ENCODE measurements at places on chromosomes 5 and 9.

- no peak for DNase-seq
Observed at GRCh38 chr5:149824120-149824519, 94.0 kb downstream of the PPARGC1B start.

DNA sequence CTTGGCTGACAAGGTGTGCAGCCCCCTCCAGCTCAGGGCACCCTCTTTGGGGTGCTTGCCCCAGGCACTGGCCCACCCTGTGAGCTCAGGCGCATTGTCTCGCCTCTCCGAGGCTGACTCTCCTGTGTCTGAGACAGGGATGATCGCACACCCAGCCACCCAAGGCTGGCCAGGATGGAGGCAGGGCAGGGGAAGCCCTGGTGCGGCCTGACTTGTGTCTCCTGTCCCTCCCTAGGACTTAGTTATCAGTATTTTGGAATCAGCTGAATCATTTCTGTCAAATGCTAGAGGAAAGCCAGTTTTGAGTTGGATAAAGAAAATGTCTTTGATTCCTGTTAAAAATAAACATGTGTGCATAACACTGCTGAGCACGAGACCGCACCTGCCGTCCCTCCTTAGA, 2.5 kb upstream of the DBH start:
- no peak for DNase-seq

DNA sequence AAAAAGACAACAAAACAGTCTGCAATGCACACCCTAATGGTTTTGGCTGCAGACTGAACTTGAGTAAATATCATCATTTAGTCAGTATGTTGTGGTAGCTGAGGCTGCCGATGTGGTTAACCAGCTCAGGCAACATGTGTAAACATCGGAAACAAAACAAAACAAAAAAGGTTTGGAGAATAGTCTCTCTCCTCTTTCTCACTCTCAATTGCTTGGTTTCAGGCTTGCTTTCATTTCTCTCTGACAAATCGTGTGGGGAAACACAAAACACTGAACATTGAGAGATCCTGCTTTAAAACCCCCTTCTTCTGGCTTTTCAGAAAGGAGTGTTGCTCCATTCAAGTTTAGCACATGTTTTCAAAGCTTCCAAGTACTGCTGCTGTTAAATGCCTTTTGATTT, 453.3 kb downstream of the BNC2 start:
- DNase-seq = no peak

- DNase-seq = peak; percentile 18
Observed at GRCh38 chr5:65721050-65721719, 724 bp downstream of the SGTB start.

DNA sequence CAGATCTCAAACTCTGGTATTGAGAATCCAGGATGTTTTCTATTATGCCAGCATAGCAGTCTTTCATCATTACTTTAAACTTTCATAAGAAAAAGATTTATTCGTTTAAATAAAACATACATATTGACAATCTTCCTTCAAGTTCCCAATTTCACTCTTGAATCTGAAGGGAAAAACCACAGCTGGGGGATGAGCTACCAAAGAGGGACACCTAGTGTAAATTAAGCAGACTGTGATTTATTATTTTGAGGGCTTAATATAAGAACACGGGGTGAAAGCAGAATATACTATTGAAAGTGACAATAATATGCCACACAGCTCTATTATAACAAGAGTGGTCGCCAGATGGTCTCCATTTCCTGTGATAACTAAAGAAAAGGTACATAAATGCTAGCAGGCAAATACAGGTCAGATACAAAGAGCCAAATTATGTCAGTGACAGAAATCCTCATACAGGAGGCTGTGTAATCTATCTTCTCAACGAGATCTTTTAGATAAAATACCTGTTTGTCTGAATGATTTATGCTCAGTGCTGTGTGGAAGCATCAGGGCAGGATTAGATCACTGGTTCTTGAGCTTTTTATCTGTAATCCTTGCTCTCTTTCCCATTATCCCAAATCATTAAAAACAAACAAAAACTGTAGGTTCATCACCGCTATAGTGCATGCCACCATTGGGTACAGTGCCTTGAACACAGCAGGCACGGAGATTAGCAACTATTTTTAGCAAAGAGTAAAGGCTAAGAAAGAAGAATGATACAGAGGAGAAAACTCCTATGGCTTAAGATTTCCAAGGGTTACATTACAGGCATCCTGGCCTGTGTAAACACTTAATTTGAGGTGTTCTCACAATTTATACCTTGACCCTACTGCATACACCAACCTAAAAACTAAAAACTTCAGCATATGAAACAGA, 116.6 kb downstream of the DROSHA start:
- no peak for DNase-seq

- DNase-seq = no peak
Observed at GRCh38 chr5:68681929-68682328, 411.9 kb upstream of the SLC30A5 start.

GRCh38 chr9:134361426-134361825, 35.2 kb downstream of the RXRA start:
- no peak for DNase-seq

- no peak for DNase-seq
Observed at GRCh38 chr5:172540099-172540870, 86.0 kb upstream of the SH3PXD2B start.

GRCh38 chr9:13896047-13896446, 417.9 kb downstream of the NFIB start:
- DNase-seq = no peak
